CD14-positive monocyte (primary cell): ENCODE measurements at places on chromosomes 6 and 20. TPM values are rescaled to one million over a fixed set of nuclear protein-coding genes. Genes with fewer than 3 reads are reported as not detected.

Gene DAAM2
- polyA plus RNA-seq, result not detected

GRCh38 chr6:33905071-33905609 is 101.3 kb upstream of the MLN start:
- no peaks in the 10 kb centered on the region for H3K36me3 ChIP-seq
- DNase-seq, result no peak
- H3K27me3 ChIP-seq, result no peaks in the 10 kb centered on the region
- no peaks in the 10 kb centered on the region for H3K4me1 ChIP-seq
- no peak overlapping the region for H3K27ac ChIP-seq
- no peak overlapping the region for H3K4me3 ChIP-seq

Gene ZSCAN31
- polyA plus RNA-seq, result not detected

Gene C20orf202
- polyA plus RNA-seq, result 0.06 and 0.12 TPM in 2 replicates

DNA sequence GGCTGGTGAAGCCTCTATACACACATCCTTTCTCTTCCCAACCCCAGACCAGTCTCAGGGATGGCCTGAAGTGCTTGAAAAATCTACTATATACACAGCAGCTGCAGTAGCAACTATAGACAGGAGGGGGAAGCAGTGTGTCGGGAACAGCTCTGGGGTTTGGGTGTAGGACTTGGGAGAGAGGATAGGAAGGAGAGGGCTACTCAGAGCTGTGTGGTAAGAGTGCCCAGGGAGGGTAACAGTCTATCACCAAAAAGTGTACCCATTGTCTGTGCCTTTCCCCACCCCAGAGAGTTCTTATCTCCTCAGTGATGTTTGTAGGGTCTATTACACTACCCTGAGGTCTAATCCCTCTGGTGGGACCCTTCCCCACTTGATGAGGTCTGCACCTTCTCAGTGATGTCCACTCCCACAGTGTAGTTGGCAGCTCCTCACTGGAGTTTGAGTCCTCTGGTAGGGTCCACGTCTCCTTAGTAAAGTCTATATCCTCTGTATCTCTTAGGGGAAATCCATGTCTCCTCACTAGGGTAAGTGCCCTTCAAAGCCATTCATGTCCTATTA is 1.5 kb upstream of the GGT7 start:
- H3K36me3 ChIP-seq, result no peaks in the 10 kb centered on the region
- no peak overlapping the region for H3K4me3 ChIP-seq
- H3K27ac ChIP-seq, result peak overlapping the region; percentile 99
- DNase-seq, result peak; percentile 81
- peaks cover 50% of the 10 kb centered on the region for H3K4me1 ChIP-seq

Gene C6orf120
- 31.4 TPM for polyA plus RNA-seq

- H3K4me1 ChIP-seq, result no peaks in the 10 kb centered on the region
- H3K4me3 ChIP-seq, result no peak overlapping the region
- no peak overlapping the region for H3K27ac ChIP-seq
- no peaks in the 10 kb centered on the region for H3K27me3 ChIP-seq
- no peaks in the 10 kb centered on the region for H3K36me3 ChIP-seq
- DNase-seq, result no peak
These were observed 499.6 kb downstream of the RFPL4B start for GRCh38 chr6:112846681-112847080.

GRCh38 chr6:140915551-140915950 is 1217.2 kb upstream of the GJE1 start:
- no peaks in the 10 kb centered on the region for H3K36me3 ChIP-seq
- DNase-seq, result no peak
- H3K4me3 ChIP-seq, result no peak overlapping the region
- H3K27me3 ChIP-seq, result no peaks in the 10 kb centered on the region
- H3K4me1 ChIP-seq, result no peaks in the 10 kb centered on the region

Gene KCNK17
- not detected for polyA plus RNA-seq

Gene IL22RA2
- not detected for polyA plus RNA-seq

- no peak overlapping the region for H3K27ac ChIP-seq
- no peak for DNase-seq
- no peak overlapping the region for H3K4me3 ChIP-seq
- H3K36me3 ChIP-seq, result no peaks in the 10 kb centered on the region
- H3K4me1 ChIP-seq, result no peaks in the 10 kb centered on the region
These were observed 9.6 kb upstream of the HSF2 start for GRCh38 chr6:122389704-122390372.

DNA sequence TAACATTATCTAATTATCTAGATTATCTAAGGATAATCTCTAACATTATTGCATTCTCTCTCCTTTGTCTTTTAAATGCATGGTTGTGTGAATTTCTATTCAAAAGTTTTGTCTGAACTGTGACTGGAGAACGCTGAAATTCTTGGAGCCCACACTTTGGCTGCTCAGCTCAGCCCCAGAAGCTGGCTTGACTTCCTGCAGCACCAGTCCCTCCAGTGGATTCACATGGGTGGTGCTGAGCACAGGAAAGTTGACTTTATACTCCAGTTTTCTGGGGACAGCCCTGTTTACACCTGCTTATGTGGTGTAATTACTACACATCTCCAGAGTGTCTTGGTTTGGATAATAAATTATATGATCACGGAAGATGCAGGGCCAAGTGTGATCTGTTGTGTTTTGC is 255.1 kb upstream of the NOX3 start:
- no peak overlapping the region for H3K27ac ChIP-seq
- no peak for DNase-seq
- H3K36me3 ChIP-seq, result no peaks in the 10 kb centered on the region

Gene BPI
- 9.0 TPM for polyA plus RNA-seq

DNA sequence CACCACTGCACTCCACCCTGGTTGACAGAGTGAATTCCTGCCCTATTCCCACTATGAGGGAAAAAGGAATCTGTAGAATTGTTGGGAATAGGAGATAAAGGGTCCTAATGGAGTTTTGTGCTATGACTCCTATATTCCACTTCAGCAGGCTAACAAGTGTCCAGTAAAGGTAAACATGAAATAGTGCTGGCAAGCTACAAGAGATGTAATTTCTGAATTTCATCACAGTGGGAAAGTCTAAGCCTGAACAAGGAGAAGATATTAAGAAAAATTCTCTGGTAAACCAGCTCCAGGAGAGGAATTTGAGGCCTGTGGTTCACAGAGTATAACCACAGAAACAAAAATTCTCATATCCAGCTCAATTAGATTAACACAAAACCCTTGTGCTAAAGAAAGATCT is 10.3 kb upstream of the C6orf58 start:
- DNase-seq, result no peak
- no peaks in the 10 kb centered on the region for H3K36me3 ChIP-seq
- H3K27me3 ChIP-seq, result no peaks in the 10 kb centered on the region
- no peak overlapping the region for H3K4me3 ChIP-seq
- no peaks in the 10 kb centered on the region for H3K4me1 ChIP-seq

- no peak overlapping the region for H3K4me3 ChIP-seq
- peak overlapping the region; percentile 30 for H3K27ac ChIP-seq
- no peaks in the 10 kb centered on the region for H3K27me3 ChIP-seq
- H3K4me1 ChIP-seq, result peaks cover 52% of the 10 kb centered on the region
These were observed 166.2 kb downstream of the SCML4 start for GRCh38 chr6:107657755-107658461.

GRCh38 chr6:151240036-151240685 is 394 bp downstream of the AKAP12 start:
- H3K4me3 ChIP-seq, result no peak overlapping the region
- H3K27me3 ChIP-seq, result peaks cover 41% of the 10 kb centered on the region
- H3K4me1 ChIP-seq, result no peaks in the 10 kb centered on the region
- H3K36me3 ChIP-seq, result no peaks in the 10 kb centered on the region
- DNase-seq, result no peak

Gene MARCKS
- polyA plus RNA-seq, result 12.1 TPM

DNA sequence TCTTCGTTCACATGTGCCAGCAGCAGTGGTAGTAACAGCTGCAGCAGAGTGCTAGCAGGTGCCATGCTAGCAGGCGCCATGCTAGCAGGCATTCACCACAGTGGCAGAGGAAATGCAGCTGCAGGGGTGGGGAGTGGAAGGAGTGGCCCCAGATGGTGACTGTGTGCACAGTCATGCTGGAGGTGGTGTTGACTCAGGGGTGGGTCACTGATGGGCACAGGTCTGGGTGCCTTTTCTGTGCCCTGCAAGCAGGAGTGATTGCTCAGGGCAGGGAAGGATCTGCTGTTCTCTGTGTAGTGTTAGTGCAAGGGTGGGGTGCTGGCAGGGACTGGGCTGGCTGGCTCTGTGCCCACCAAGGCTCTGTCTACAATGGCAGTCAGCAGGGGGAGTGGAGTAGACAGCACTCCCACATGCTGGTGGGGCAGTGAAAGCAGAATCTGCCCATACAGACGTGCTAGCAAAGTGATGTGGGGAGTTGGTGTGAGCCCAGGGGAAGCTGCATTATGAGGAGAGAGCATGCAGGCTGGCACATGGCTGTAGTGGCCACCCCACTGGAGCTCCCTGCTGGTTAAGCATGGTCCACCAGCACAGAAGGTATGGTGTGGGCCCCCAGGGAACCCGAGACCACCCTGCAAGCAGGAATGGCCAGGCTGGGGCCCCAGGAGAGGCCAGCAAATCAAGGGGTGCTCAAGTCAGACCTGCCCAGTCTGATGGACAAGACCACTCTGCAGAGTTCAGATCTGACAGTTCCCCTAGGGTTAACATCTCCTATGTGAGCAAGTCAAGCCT is 11.4 kb upstream of the TSPYL4 start:
- H3K27me3 ChIP-seq, result no peaks in the 10 kb centered on the region
- no peaks in the 10 kb centered on the region for H3K36me3 ChIP-seq
- DNase-seq, result no peak
- no peak overlapping the region for H3K27ac ChIP-seq

Gene SCAF8
- 2.8 TPM for polyA plus RNA-seq

DNA sequence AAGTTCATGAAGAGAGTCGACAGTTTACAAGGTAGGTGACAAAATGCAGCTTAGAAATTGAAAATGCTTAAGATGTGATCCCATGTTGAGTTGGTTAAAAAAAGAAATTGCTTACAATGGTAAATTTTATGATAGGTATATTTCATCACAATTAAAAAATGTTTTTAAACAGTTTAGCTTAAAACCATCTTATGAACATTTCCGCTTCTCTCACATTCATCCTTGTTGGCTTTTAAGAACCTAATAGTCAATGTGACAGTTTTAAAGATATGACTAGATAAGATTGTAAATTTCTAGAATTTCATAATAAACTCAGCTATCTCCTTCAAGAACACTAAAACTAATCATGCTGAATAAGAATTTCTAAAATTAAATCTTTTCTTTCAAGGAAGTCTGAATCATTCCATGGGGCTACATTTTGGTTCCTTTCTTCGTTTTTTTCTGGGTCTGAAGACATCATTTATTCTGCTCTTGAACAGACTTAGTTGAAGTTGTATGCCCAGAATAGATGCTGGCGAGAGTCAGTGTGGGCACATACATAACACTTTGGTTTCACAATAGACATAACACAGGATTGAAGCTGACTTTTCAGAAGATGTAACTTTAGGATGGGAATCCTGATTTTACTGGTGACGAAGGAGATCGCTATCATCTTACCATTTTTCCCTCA is 35.9 kb upstream of the LTV1 start:
- DNase-seq, result no peak
- H3K4me3 ChIP-seq, result no peak overlapping the region

DNA sequence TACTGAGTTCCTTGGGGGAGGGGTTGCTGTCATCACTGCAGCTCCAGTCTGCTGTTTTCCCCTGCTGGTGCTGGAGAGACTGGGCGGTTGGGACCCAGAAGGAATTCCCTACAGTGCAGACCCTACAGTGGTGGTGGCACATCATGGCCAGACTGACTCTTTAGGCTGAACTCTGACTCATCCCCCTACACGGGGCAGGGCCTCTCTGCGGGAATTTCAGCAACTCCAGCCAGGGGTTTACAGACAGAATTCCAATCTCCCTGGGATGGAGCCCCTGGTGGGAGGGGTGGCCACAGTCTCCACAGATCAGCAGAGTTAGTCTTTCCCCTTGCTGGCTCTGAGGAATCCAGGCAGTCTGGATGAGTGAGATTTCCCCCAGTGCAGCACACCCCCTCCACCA is 46.9 kb upstream of the MAPK13 start:
- H3K27ac ChIP-seq, result no peak overlapping the region
- H3K36me3 ChIP-seq, result peaks cover 77% of the 10 kb centered on the region
- no peak for DNase-seq
- no peak overlapping the region for H3K4me3 ChIP-seq
- H3K27me3 ChIP-seq, result no peaks in the 10 kb centered on the region

- no peaks in the 10 kb centered on the region for H3K4me1 ChIP-seq
- H3K27me3 ChIP-seq, result no peaks in the 10 kb centered on the region
These were observed 81.1 kb downstream of the BMP5 start for GRCh38 chr6:55794136-55794812.

Gene MAS1
- not detected for polyA plus RNA-seq

DNA sequence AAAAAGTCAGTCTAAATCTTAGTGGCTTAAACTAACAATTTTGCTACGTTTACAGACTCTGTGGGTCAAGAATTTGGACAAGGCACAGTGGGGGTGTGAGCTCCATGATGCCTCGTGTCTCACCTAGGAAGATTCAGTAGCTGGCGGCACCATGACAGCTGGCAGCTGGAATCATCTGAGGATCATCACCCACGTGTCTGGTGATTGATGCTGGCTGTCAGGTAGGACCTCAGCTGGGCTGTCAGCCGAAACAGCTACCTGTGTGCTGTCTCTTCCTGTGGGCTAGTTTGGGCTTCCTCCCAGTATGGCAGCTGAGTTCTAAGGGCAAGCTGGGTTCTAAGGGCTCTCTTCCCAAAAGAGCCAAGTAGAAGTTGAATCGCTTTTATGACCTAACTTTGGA is 26.4 kb upstream of the DLGAP4 start:
- H3K36me3 ChIP-seq, result no peaks in the 10 kb centered on the region
- no peak overlapping the region for H3K4me3 ChIP-seq
- DNase-seq, result no peak
- H3K27ac ChIP-seq, result no peak overlapping the region
- H3K27me3 ChIP-seq, result no peaks in the 10 kb centered on the region
- no peaks in the 10 kb centered on the region for H3K4me1 ChIP-seq

Gene ENPP5
- not detected for polyA plus RNA-seq

GRCh38 chr20:22379472-22379871 is 204.9 kb downstream of the FOXA2 start:
- no peaks in the 10 kb centered on the region for H3K27me3 ChIP-seq

Gene PNLDC1
- 0.43 and 0.56 TPM in 2 replicates for polyA plus RNA-seq

DNA sequence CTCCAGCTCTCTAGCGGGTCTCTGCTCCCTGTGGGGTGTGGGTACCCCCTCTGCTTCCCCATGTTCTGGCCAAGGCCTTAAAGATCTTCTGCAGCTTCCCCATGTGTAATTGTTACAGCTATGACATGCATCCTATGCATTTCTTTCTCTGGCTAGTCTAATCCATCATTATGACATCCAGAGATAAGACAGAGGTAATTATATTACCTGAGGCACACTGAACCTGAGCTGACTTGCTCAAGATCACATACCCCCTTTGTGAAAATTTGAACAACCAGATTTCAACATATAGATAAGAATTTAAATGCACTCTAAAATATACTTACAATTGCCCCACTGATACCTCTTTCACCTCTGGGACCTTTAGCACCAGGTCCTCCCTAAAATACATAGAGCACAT is 102.4 kb downstream of the COL12A1 start:
- no peak overlapping the region for H3K4me3 ChIP-seq
- no peaks in the 10 kb centered on the region for H3K4me1 ChIP-seq
- no peak for DNase-seq
- no peak overlapping the region for H3K27ac ChIP-seq

GRCh38 chr6:31079656-31080261 is 32.6 kb downstream of the C6orf15 start:
- H3K27ac ChIP-seq, result no peak overlapping the region
- H3K4me1 ChIP-seq, result peaks cover 4% of the 10 kb centered on the region
- DNase-seq, result peak; percentile 34

Gene HDGFL1
- not detected for polyA plus RNA-seq
